ENCODE measurements at places on chromosomes 3 and 15.

DNA sequence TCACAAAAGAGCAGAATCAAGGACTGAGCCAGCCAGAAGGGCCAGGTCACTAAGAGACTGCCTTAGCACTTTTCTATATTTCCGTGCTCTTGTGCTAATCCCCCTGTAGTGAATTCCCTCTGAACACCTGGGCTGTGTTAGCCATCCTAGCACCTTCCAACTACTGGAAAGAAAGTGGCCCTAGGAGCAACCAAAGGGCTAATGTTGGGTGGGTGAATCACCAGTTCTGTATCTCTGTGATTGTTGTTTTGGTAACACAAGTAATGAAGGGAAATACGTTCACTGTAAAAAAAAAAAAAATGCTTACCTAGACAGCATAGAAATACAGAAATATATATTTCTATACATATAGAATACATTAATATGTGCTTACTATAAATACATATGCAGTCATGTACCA lies 43.9 kb downstream of the PXYLP1 start:
- DNase-seq, result no peak

DNA sequence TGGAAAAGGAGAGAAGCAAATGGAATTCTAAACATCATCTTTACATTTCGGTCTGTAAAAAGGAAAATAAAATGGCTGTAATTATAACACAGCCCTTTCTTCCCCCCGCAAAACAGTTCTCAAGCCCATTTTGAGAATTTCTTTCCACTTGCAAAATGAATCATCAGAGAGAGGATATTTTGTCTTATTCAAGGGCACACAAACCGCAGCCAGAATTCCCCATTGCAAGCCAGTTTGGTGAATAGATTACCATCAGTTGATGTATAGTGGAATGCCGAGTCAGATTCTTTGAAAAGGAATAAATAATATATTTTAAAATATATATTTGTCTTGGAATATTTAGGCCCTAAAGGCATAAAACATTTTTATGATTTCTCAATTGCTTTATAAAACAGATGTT lies 420.4 kb upstream of the SEMA6D start:
- DNase-seq, result no peak

DNA sequence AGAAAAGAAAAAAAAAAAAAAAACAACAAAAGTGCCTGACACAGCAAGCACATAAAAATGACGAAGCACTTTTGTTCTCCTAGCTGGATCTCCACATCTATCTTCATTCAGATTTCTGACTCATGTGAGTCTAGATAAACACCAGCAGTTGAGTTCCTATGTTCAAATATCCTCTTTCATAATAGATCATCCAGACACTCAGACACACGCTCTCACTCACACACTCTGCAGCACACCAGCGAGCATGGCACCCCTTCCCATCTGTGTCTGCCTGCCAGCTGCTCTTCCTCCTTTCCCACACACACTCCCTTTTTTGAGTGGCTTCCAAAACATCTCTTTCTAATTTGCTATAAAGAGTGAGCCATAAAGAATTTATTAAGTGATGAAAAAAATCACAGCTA lies 19.8 kb upstream of the CELF6 start:
- DNase-seq, result peak; percentile 83

- no peak for DNase-seq
These were observed 76.1 kb downstream of the REC114 start for GRCh38 chr15:73518876-73519733.

GRCh38 chr3:56468184-56469106 lies at the start of gene ERC2:
Gene ERC2, minus strand, starts transcription at chr3:56468467.
- no peak for DNase-seq

- no peak for DNase-seq
These were observed 284.4 kb downstream of the KCNH8 start for GRCh38 chr3:19432669-19433068.

- no peak for DNase-seq
These were observed 17.3 kb upstream of the FURIN start for GRCh38 chr15:90851114-90851513.

DNA sequence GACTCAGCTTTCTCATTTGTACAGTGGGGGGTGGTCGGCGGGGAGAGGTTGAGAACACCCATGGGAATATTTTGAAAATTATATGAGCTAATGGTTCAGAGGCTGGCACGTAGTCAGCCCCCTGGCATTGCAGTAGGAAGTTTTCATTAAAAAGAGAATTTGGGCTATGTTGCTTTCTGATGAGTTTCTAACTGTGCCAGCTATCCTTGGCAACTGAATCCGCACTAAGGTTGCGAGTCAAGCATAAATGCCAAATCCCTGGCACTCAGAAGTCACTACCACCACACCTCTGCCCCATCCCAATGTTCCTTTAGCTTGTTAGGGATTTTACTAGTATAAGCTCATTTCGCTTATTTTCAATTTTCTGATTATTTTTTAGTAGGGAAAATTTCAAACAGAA lies 91.6 kb downstream of the DNASE1L3 start:
- no peak for DNase-seq

DNA sequence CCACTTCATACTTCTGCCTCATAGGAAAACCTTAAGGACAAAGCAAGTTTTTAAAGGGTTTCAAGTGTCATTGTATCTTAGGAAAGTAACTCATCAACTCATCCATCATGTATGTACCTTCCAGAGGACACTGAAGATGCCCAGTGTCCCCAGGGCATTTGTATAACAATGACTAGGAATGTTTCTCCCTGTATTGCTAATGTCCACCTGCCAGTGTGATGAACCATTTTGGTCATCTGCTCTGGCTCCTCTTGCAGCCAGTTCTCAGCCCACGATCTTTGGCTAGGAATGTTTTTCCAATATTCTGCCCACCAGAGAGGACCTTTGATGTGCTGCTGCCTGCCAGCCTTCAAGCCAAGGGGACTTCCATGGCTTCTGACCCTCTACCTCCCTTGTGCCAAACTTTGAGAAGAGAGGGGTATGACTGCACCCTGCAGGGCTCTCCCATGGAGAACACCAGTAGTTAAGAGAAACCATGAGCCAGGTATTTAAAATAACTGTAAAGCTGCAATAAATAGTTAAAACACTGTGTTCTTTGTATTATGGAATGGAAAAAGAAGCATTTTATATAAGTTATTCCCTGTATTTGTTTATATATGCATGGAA lies 11.4 kb downstream of the LMOD3 start:
- no peak for DNase-seq

DNA sequence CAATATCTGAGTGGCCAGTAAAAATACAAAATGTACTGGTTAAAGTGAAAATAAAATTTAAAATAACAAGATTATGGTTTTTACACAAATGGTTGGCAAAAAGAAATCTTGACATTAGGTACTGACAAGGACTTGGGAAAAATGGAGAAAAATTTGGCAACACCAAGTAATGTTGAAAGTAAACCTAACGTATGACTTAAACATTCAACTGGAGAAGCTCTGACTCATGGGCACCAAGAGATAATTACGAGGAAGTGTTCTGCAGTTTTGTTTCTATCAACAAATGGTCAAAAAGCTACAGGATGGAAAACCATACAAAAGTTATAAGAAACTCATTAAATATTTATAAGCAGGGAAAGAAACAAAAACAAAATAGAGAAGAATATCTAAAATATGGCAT lies 177.7 kb downstream of the ZNF385D start:
- DNase-seq, result peak; percentile 8

- DNase-seq, result no peak
These were observed 15.9 kb upstream of the TMEM87A start for GRCh38 chr15:42289166-42289565.

- DNase-seq, result no peak
These were observed 175.5 kb downstream of the KCNMB2 start for GRCh38 chr3:178711753-178712152.

GRCh38 chr3:45940004-45940780 lies 3.1 kb upstream of the CXCR6 start:
- DNase-seq, result no peak

GRCh38 chr3:127015282-127016042 lies 32.5 kb downstream of the PLXNA1 start:
- DNase-seq, result peak; percentile 22

- peak; percentile 39 for DNase-seq
These were observed 173.8 kb downstream of the RPLP1 start for GRCh38 chr15:69626095-69627066.

DNA sequence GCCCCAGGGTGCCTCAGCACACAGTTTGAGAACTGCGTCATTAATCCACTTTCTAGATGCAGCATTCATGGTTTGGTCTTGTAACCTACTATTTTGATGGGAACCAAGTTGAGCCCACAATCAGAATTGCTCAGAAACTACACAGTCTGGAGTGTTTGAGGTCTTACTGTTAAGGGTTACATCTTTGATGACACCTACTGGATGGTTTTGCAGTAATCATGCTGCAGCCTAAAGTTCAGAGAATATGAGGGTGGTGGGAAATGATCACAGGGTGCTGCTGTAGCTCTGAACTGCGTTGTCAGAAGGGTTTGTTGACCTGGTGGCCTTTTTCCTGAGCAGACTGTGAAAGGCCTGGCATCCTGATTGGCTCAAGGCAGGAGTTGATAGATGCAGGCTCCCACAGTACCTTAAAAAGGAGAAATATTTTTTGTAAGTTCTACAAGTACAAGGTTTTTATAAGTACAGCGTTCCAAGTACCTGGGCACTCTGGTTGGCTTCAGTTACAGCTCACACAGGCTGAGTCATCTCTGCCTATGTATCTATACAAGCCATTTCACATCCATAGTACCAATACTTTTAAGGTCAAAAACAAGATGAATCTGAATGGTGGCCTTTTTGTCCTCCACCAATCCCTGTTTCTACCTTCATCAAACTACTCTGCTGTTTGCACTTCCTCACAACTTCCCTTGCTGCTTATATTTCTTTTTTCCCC lies 60.5 kb upstream of the ACKR4 start:
- no peak for DNase-seq

Measured in suppressor macrophage treated with lipopolysaccharide for 1 hour (primary cell).